Natural killer cell (primary cell): ENCODE measurements at places on chromosomes 3 and 15.

GRCh38 chr3:7977245-7978086 is 524.2 kb upstream of the LMCD1 start:
- no peak overlapping the region for H3K4me3 ChIP-seq
- no peaks in the 10 kb centered on the region for H3K36me3 ChIP-seq
- no peak for DNase-seq
- H3K27me3 ChIP-seq = no peaks in the 10 kb centered on the region

GRCh38 chr15:101081900-101082299 is 162.7 kb downstream of the LRRK1 start:
- no peaks in the 10 kb centered on the region for H3K36me3 ChIP-seq
- H3K27ac ChIP-seq = no peak overlapping the region
- no peak for DNase-seq
- H3K27me3 ChIP-seq = no peaks in the 10 kb centered on the region
- no peaks in the 10 kb centered on the region for H3K4me1 ChIP-seq
- H3K4me3 ChIP-seq = no peak overlapping the region

- H3K27ac ChIP-seq = no peak overlapping the region
- H3K27me3 ChIP-seq = no peaks in the 10 kb centered on the region
- DNase-seq = no peak
- H3K36me3 ChIP-seq = no peaks in the 10 kb centered on the region
These were observed 152.8 kb downstream of the TIGIT start for GRCh38 chr3:114446600-114446999.

- H3K36me3 ChIP-seq = no peaks in the 10 kb centered on the region
- no peak for DNase-seq
- peaks cover 2% of the 10 kb centered on the region for H3K27me3 ChIP-seq
- no peak overlapping the region for H3K4me3 ChIP-seq
- no peaks in the 10 kb centered on the region for H3K4me1 ChIP-seq
These were observed 1.1 kb upstream of the OR4F15 start for GRCh38 chr15:101810876-101811275.

DNA sequence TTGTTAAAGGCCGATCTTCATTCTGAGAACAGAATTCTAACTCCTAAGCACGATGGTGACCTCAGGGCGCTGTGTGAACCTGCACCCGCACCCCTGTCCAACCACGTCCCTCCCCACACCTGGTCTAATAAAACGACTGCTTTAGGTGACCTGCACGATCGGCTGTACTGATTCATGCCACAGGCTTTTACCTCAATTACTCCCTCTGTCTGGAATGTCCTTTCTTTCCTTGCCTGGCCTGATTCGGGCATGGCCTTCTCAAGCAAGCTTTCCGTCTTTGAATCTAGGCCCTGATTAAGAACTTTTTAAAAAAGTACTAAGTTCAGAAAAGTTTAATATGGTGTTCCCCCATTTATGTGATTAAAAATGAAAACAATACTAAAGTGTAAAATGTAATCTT is 842 bp upstream of the U2SURP start:
- no peaks in the 10 kb centered on the region for H3K36me3 ChIP-seq
- no peak for DNase-seq
- peak overlapping the region; percentile 80 for H3K4me3 ChIP-seq
- H3K4me1 ChIP-seq = peaks cover 13% of the 10 kb centered on the region
- peak overlapping the region; percentile 90 for H3K27ac ChIP-seq

- no peaks in the 10 kb centered on the region for H3K4me1 ChIP-seq
- no peak for DNase-seq
- no peaks in the 10 kb centered on the region for H3K36me3 ChIP-seq
- H3K27ac ChIP-seq = no peak overlapping the region
These were observed 8.6 kb upstream of the TCAIM start for GRCh38 chr3:44329946-44330345.

DNA sequence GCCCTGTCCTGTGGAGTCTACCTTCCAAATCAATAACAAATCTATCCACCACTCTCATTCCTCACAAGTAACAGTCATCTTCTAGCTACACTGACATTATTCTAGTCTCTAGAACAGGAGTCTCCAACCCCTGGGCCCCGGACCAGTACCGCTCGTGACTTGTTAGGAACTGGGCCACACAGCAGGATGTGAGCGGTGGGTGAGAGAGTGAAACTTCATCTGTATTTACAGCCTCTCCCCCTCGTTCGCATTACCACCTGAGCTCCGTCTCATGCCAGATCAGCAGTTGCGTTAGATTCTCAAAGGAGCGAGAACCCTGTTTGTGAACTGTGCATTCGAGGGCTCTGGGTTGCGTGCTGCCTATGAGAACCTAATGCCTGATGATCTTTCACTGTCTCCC is 31.9 kb downstream of the ROBO2 start:
- H3K4me3 ChIP-seq = no peak overlapping the region
- no peaks in the 10 kb centered on the region for H3K36me3 ChIP-seq
- DNase-seq = no peak
- H3K27ac ChIP-seq = no peak overlapping the region
- no peaks in the 10 kb centered on the region for H3K4me1 ChIP-seq
- no peaks in the 10 kb centered on the region for H3K27me3 ChIP-seq

DNA sequence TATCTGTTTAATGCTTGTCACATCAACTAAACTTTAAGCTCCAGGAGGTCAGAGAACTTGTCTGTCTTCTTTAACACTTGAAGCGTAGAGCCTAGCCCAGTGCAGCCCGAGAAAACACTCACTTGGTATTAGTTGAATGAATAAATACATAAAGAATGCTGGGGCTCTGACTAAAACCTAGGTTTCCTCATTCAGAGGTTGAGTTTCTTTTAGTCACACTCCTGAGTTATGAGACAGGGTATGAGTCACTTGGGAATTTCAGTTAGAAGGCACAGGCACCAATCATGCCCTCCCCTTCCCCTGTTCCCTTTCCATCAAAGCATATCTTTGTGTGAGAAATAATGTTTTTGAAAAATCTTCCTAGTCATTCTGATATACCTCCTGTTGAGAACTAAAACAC is 589.8 kb upstream of the DPPA4 start:
- H3K4me3 ChIP-seq = no peak overlapping the region
- H3K27me3 ChIP-seq = peaks cover 2% of the 10 kb centered on the region
- H3K4me1 ChIP-seq = no peaks in the 10 kb centered on the region
- no peak overlapping the region for H3K27ac ChIP-seq
- H3K36me3 ChIP-seq = no peaks in the 10 kb centered on the region
- DNase-seq = no peak

DNA sequence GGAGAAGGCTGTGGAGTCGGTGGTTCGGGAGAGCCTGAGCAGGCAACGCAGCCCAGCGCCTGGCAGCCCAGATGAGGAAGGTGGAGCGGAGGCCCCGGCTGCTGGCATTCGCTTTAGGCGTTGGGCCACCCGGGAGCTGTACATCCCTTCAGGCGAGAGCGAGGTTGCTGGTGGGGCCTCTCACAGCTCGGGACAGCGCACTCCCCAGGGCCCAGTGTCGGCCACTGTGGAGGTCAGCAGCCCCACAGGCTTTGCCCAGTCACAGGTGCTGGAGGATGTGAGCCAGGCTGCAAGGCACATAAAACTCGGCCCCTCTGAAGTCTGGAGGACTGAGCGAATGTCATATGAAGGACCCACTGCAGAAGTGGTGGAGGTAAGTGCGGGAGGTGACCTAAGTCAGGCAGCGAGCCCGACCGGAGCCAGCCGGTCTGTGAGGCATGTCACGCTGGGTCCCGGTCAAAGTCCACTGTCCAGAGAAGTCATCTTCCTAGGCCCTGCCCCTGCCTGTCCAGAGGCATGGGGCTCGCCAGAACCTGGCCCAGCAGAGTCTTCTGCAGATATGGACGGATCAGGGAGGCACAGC is 26.7 kb downstream of the SYNM start:
- no peak overlapping the region for H3K4me3 ChIP-seq
- no peak overlapping the region for H3K27ac ChIP-seq
- H3K27me3 ChIP-seq = no peaks in the 10 kb centered on the region
- no peaks in the 10 kb centered on the region for H3K36me3 ChIP-seq
- DNase-seq = no peak
- H3K4me1 ChIP-seq = no peaks in the 10 kb centered on the region

DNA sequence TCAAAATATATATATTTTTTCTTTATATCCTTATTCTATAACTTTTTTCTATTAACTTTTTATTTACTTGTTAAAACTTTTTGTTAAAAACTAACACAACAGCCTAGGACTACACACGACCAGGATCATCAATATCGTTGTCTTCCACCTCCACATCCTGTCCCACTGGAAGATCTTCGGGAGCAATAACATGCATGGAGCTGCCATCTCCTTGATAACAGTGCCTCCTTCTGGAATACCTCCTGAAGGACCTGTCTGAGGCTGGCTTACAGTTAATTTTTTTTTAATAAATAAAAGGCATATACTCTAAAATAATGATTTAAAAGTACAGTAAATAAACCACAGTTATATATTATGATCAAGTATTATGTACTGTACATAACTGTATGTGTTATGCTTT is 58.9 kb downstream of the SFMBT1 start:
- H3K4me3 ChIP-seq = no peak overlapping the region
- peaks cover 5% of the 10 kb centered on the region for H3K4me1 ChIP-seq
- no peaks in the 10 kb centered on the region for H3K36me3 ChIP-seq
- no peak overlapping the region for H3K27ac ChIP-seq
- no peaks in the 10 kb centered on the region for H3K27me3 ChIP-seq

GRCh38 chr3:139433089-139433488 is 43.2 kb downstream of the RBP2 start:
- H3K27ac ChIP-seq = no peak overlapping the region
- no peak for DNase-seq
- no peaks in the 10 kb centered on the region for H3K4me1 ChIP-seq
- no peak overlapping the region for H3K4me3 ChIP-seq
- H3K36me3 ChIP-seq = no peaks in the 10 kb centered on the region

GRCh38 chr15:81091889-81092558 is 42.0 kb upstream of the CFAP161 start:
- no peaks in the 10 kb centered on the region for H3K27me3 ChIP-seq
- no peak overlapping the region for H3K4me3 ChIP-seq

DNA sequence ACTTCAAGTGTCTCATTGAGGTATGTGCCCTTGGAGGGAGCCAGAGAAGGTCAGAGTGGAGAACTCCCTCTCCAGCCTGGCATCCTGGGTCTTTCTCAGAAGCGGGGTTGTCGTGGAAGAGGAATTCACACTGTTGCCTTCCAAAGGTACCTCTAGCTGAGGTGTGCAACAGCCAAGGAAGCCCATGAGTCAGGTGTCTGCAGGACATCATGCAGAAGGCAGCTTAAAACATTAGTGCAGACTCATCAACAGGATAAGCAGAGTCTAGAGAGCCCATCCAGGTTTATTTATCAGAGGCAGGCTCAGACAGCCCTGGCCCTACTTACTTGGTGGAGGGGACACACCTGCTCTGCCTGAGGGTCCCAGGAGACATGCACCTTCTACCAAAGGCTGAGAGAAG is 95.6 kb upstream of the TPM1 start:
- no peaks in the 10 kb centered on the region for H3K36me3 ChIP-seq
- no peak overlapping the region for H3K4me3 ChIP-seq
- no peak for DNase-seq
- H3K27me3 ChIP-seq = no peaks in the 10 kb centered on the region

GRCh38 chr15:44595246-44595645 is 58.3 kb downstream of the EIF3J start:
- no peak for DNase-seq
- H3K4me1 ChIP-seq = no peaks in the 10 kb centered on the region
- no peak overlapping the region for H3K4me3 ChIP-seq
- no peaks in the 10 kb centered on the region for H3K27me3 ChIP-seq

DNA sequence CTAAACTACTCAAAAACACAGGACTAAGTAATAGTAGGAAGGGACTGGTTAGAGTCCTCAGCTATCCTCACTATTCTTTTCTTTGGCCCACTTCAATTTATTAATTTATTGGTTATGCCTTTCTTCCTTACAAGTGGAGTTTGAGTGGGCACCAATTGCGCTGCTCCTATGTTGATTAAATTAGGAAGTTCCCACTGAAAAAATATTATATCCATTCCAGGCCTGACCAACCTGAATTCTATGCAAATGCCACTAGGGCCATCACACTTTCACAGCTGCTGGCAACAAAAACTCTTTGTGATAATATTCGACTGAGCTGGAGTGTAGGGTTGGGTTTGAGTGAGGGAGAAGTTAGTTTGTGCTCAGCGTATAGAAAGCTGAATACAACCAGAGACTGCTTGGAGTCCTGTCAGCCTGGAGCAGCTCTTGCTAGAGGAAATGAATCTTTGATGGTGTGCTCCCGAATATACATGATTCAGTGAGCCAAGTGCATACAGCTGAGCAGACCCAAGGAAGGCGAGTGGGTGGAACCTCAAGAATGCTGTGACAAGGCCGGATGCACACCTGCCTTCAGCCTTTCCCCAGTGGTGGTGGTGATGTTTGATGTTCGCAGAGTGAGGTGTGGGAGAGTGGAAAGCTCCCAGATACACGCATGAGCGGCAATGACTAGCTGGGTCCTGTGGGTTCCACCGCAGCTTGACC is 1.5 kb downstream of the ARHGEF3 start:
- peaks cover 41% of the 10 kb centered on the region for H3K4me1 ChIP-seq
- H3K27ac ChIP-seq = peak overlapping the region; percentile 72
- peak overlapping the region; percentile 99 for H3K4me3 ChIP-seq
- peaks cover 5% of the 10 kb centered on the region for H3K36me3 ChIP-seq
- peak; percentile 84 for DNase-seq
- H3K27me3 ChIP-seq = no peaks in the 10 kb centered on the region

DNA sequence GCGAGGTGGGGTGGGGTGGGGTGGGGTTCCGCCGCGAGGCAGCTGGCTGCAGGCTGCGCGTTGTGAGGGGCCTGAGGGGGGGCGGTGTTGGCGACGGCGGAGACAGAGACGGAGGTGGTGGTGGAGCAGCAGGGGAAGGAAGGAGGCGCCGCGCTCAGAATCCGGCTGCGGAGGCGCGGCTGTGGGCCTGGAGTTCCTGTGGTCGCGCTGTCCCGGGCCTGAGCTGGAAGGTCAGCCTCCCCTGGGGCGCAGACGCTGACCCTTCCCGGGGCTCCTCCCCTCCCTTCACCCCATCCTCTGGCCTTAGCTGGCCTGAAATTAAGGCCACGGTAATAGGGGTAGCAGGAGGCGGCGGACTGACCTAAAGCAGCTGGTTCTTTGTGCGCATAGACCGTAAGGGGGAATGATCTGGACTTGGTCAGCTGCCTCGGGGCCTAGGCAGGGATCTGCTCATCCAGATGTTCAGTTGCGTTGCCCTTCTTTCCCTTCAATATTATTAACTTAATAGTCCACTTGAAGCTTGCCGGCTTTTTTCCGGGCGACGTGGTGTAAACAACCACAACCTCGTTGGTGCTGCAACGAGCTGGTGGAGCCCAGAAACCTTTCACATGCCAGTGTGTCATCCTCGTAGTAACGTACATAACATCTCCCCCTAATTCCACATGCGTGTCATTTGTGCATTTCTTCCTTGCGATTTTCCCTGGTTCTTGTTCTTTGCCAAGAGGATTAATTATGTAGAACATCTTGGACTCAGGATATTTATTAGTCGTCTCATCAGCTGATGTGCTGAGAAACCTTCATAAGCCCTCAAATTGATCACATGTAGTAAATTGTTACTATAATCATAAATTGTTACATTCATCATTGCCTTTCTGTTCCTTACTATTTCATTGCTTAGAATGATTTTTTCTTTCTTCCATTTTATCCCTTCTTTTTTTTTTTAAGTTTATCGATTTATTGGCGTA is 626 bp downstream of the SEC62 start:
- peak overlapping the region; percentile 92 for H3K27ac ChIP-seq
- no peaks in the 10 kb centered on the region for H3K27me3 ChIP-seq
- no peaks in the 10 kb centered on the region for H3K36me3 ChIP-seq
- DNase-seq = peak; percentile 63

GRCh38 chr3:55296791-55297190 is 190.3 kb downstream of the WNT5A start:
- no peaks in the 10 kb centered on the region for H3K27me3 ChIP-seq
- no peaks in the 10 kb centered on the region for H3K36me3 ChIP-seq
- H3K4me1 ChIP-seq = no peaks in the 10 kb centered on the region
- DNase-seq = no peak
- no peak overlapping the region for H3K27ac ChIP-seq
- no peak overlapping the region for H3K4me3 ChIP-seq
